Cardiac muscle cell (in vitro differentiated cells and primary cell): ENCODE measurements at places on chromosomes 13 and 19.

- H3K4me3 ChIP-seq, result no peak overlapping the region
- no peak overlapping the region for H3K27ac ChIP-seq
- H3K4me1 ChIP-seq, result no peaks in the 10 kb centered on the region
- H3K27me3 ChIP-seq, result no peaks in the 10 kb centered on the region
- peak; percentile 75 for DNase-seq
Observed at GRCh38 chr19:41386442-41386841, 10.1 kb downstream of the TMEM91 start.

GRCh38 chr13:98233127-98233526, 56.1 kb upstream of the RNF113B start:
- H3K27me3 ChIP-seq, result no peaks in the 10 kb centered on the region
- DNase-seq, result no peak
- no peaks in the 10 kb centered on the region for H3K36me3 ChIP-seq
- H3K27ac ChIP-seq, result no peak overlapping the region
- no peaks in the 10 kb centered on the region for H3K4me1 ChIP-seq
- H3K4me3 ChIP-seq, result no peak overlapping the region

- no peak overlapping the region for H3K4me3 ChIP-seq
- H3K27me3 ChIP-seq, result no peaks in the 10 kb centered on the region
- H3K36me3 ChIP-seq, result no peaks in the 10 kb centered on the region
- H3K27ac ChIP-seq, result no peak overlapping the region
- no peak for DNase-seq
Observed at GRCh38 chr13:72567566-72567965, 159.9 kb downstream of the MZT1 start.

DNA sequence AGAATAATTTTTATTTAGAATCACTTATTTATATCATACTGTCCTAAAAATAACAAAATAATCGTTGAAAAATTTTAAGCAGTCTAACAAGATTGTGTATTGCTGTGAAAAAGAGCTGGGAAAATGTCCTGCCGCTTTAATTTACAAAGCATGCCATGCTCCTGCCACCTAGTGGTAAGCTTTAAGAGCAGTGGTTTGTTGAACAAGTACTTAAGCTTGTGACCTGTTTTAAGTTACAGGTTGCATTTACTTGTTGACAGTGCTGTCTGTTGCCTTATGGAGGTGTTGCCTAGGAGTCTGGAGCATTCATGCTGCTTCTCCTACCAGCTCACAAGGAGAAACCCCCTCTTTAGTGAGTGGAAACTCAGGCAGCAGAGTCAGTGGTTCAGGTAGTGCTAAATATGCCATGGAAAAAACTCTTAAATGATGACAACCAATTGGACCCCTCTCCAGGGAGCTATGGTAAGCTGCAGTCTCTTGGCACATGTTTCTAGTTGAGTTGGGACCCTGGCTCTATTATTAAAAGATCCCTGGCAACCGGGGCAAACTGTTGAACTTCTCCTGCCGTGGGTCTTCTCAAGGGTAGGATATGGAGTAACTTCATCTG, 68.4 kb downstream of the SPATA13 start:
- H3K27ac ChIP-seq, result no peak overlapping the region
- H3K4me3 ChIP-seq, result no peak overlapping the region

GRCh38 chr13:46747031-46747820, 49.7 kb downstream of the ESD start:
- H3K36me3 ChIP-seq, result peaks cover 12% of the 10 kb centered on the region
- peak overlapping the region; percentile 29 for H3K27ac ChIP-seq
- DNase-seq, result no peak
- no peaks in the 10 kb centered on the region for H3K27me3 ChIP-seq
